ENCODE measurements at places on chromosomes 16 and 17. TPM values are rescaled to one million over a fixed set of nuclear protein-coding genes. Genes with fewer than 3 reads are reported as not detected.

The ADAMTS18 gene
- not detected for polyA plus RNA-seq

The KIF1C gene
- 62.9 TPM for polyA plus RNA-seq

The HEXIM2 gene
- 14.5 TPM for polyA plus RNA-seq

The TLCD2 gene
- 1.4 TPM for polyA plus RNA-seq

The MYH1 gene
- not detected for polyA plus RNA-seq

The BCL6B gene
- polyA plus RNA-seq = not detected

The ADAD2 gene
- polyA plus RNA-seq = not detected

The KCTD2 gene
- 22.4 TPM for polyA plus RNA-seq

The CLEC18C gene
- not detected for polyA plus RNA-seq

All from cardiac muscle cell (in vitro differentiated cells and primary cell).